Aorta (tissue), 5 donors: ENCODE measurements at places on chromosomes 6 and 20. TPM values are rescaled to one million over a fixed set of nuclear protein-coding genes. Genes with fewer than 3 reads are reported as not detected.

Gene PTK6
- 0.19 TPM for total RNA-seq

Gene PIM1
- total RNA-seq = 54.2 TPM

Gene PRDM13
- not detected for total RNA-seq

Gene SLC22A7
- not detected for total RNA-seq

Gene KLHDC3
- total RNA-seq = 61.7 TPM

Gene MYCT1
- 20.1 TPM for total RNA-seq

Gene CDH22
- total RNA-seq = not detected

Gene MYBL2
- total RNA-seq = 0.94 TPM

Gene TNF
- 0.66 TPM for total RNA-seq

Gene MBOAT1
- 7.4 TPM for total RNA-seq

Gene NRSN1
- not detected for total RNA-seq

Gene FLRT3
- 0.49 TPM for total RNA-seq

Gene PSORS1C2
- total RNA-seq = not detected

Gene OSBPL2
- total RNA-seq = 71.3 TPM

Gene PDRG1
- total RNA-seq = 5.6 TPM

Gene REM1
- total RNA-seq = 13.9 TPM

Gene CDSN
- not detected for total RNA-seq

Gene PLEKHG1
- total RNA-seq = 62.7 TPM

Gene PLG
- total RNA-seq = not detected

- no peak for DNase-seq
- no peak overlapping the region for H3K27ac ChIP-seq
- no peaks in the 10 kb centered on the region for H3K27me3 ChIP-seq
- no peaks in the 10 kb centered on the region for H3K4me1 ChIP-seq
Measured at GRCh38 chr20:1951436-1952115, 42.3 kb downstream of the PDYN start.

- no peaks in the 10 kb centered on the region for H3K4me1 ChIP-seq
- DNase-seq = no peak
- H3K4me3 ChIP-seq = no peak overlapping the region
- no peaks in the 10 kb centered on the region for H3K27me3 ChIP-seq
Measured at GRCh38 chr6:87393026-87393622, 14.6 kb upstream of the CFAP206 start.

DNA sequence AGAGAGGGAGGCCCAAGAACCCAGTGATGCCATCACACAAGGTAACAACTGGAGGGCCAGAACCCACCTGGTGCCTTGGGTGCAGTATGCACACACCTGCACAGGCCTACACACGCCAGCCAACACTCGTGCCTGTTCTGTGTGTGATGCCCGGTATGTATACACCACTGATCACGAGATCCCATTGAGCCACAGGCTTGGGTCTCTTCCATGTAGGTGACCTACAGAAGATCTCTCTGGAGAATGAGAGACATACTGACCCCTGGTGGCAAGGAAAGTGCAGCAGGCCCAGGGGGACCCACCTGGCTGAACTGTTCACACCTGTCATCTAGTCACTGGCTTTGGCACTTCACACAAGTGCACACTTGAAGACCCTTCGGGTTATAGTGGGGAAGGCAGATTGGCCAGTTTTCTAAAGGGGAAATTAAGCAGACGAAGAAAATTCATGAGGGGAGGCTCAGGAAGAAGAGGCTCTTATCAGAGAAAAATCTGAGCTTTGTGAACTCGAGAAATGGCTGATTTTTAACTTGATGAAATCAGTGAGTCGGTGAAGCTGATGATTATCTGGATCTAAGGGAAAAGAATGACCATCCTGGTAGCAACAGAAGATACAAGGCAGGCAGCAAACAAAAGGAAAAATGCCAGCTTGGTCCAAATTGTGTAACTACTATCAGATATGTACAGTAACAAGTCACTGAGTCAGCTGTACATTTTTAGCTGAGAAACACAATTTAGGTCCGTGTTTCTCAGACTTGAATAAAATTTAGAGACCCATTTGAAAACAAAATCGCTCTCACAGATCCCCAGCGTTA lies 69.1 kb upstream of the PBOV1 start:
- no peak overlapping the region for H3K4me3 ChIP-seq
- no peaks in the 10 kb centered on the region for H3K4me1 ChIP-seq
- H3K27ac ChIP-seq = no peak overlapping the region
- DNase-seq = no peak
- no peaks in the 10 kb centered on the region for H3K27me3 ChIP-seq

GRCh38 chr6:20432692-20433091 lies 31.0 kb downstream of the E2F3 start:
- DNase-seq = no peak
- no peak overlapping the region for H3K4me3 ChIP-seq
- H3K4me1 ChIP-seq = no peaks in the 10 kb centered on the region
- no peaks in the 10 kb centered on the region for H3K27me3 ChIP-seq

DNA sequence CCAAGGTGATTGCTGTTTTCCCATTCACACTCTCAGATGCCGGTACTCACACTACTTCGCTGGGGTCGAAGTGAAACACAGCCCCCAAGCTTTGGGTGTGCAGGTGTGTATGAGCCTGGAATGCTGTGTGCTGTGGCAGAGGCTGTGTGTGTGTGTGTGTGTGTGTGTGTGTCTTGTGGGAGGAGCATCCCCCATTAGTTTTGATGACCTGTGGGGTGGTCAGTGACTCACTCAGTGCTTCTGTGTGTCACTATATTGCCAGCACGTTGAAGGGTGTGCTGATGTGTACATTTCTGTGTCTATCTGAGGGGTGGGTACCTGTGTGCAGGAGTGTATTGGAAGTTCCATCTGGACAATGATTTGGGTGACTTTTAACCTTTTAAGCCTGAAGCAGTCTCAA lies 5.0 kb upstream of the SLC12A5 start:
- peaks cover 1% of the 10 kb centered on the region for H3K27me3 ChIP-seq
- H3K27ac ChIP-seq = no peak overlapping the region
- H3K36me3 ChIP-seq = no peaks in the 10 kb centered on the region
- H3K4me1 ChIP-seq = no peaks in the 10 kb centered on the region
- H3K4me3 ChIP-seq = no peak overlapping the region
- no peak for DNase-seq

GRCh38 chr6:53565886-53566285 lies 21.0 kb upstream of the GCLC start:
- no peak overlapping the region for H3K27ac ChIP-seq
- no peak for DNase-seq
- no peaks in the 10 kb centered on the region for H3K36me3 ChIP-seq

DNA sequence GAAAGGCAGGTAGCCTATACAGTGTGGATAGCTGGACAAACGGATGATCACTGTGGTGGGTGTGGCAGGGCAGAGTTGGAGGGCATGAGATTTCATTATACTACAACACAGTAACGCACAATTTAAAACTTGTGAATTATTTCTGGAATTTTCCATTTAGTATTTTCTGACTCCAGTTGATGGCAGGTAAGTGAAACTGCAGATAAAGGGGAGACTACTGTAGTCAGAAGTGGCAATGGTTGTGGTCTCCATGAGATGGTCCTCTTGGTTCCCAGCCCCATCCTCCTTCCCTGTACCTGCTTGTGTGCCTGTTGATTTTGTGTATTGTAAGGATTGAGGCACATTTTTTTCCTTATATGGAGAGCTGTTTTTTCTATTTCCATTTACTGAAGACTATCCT lies 22.5 kb upstream of the SCAF8 start:
- no peaks in the 10 kb centered on the region for H3K27me3 ChIP-seq
- H3K4me1 ChIP-seq = peaks cover 4% of the 10 kb centered on the region
- no peak overlapping the region for H3K27ac ChIP-seq
- DNase-seq = no peak
- H3K36me3 ChIP-seq = no peaks in the 10 kb centered on the region

DNA sequence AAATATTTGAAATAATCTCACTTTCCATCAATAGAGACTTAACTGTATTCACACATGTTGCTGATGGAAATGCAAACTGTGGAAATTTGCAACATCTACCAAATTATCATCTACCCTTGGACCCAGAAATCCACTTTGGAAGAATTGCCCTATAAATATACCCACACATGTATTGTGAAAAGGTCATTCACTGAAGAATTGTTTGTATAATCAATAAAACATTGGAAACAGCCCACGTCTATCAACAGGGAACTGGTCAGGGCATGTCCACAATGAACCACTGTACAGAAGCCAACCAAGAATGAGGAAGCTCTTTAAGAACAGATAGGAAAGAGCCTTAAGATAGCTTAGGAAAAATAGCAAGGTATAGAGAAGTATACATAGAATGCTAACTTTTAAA lies 36.2 kb downstream of the PXDC1 start:
- no peaks in the 10 kb centered on the region for H3K36me3 ChIP-seq
- no peak for DNase-seq
- H3K27ac ChIP-seq = no peak overlapping the region
- no peaks in the 10 kb centered on the region for H3K4me1 ChIP-seq
- no peak overlapping the region for H3K4me3 ChIP-seq

DNA sequence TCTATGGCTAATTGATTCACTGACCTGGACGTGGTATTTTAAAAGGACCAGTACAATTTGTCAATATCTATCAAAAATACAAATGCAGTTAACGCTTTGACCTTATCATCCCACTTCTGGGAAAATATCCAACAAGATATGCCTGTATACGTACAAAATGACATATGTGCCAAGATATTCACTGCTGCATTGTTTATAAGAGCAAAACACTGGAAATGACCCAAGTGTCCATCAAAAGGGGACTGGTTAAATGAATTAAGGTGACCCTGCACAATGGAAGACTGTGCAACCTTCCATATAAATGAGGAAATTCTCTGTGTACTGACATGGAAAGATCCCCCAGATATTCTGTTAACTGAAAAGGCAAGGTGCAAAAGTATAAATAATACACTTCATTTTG lies 13.9 kb downstream of the TRAM2 start:
- no peaks in the 10 kb centered on the region for H3K36me3 ChIP-seq
- H3K4me3 ChIP-seq = no peak overlapping the region
- no peak for DNase-seq
- H3K4me1 ChIP-seq = peaks cover 5% of the 10 kb centered on the region
- no peaks in the 10 kb centered on the region for H3K27me3 ChIP-seq
- no peak overlapping the region for H3K27ac ChIP-seq

DNA sequence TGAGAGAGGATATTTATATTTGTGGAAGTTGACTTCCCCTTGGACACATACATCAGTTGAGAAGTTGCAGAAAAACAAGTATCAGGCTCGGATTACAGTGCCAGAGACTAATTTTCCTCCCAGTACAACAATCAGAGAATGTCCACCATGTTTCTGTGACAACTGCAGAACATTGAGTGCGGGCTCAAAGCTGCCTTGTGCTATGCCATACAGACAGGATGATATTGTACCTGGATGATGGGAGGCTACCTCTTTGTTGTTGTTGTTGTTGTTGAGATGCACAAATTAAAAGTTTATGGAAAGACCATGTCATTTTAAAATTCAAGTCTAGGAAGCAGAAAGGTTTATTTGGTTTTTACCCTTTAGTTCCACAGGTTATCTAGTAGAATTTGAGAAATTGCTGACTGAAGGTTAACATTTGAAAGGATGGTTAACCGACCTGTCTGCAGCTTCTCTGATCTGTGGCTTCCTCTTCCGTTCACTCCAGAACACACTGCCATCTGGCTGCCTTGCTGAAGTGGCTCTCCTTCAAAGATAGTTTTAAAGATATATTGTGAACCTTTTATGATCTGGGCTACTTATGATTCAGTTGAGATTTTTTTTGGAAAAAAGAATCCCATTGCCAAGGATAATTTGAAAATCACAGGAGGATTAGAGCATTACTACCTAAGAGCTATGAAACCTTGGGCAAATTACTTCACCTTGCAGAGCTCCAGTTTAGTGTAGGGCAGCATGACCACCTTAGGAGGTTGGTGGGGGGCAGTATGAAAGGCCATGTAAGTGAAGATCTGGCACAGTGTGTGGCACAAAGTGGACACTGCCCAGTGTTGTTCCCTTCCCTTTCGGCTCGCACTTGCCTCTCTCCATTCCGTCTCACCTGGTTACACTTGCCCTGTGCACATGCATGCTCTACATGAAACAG lies 15.9 kb downstream of the TMEM200A start:
- no peak for DNase-seq
- no peak overlapping the region for H3K27ac ChIP-seq
- H3K36me3 ChIP-seq = no peaks in the 10 kb centered on the region
- no peaks in the 10 kb centered on the region for H3K4me1 ChIP-seq
- no peak overlapping the region for H3K4me3 ChIP-seq

GRCh38 chr6:29762781-29763214 lies 39.6 kb downstream of the HLA-F start:
- H3K36me3 ChIP-seq = no peaks in the 10 kb centered on the region
- H3K4me3 ChIP-seq = no peak overlapping the region
- no peak overlapping the region for H3K27ac ChIP-seq
- H3K4me1 ChIP-seq = no peaks in the 10 kb centered on the region
- H3K27me3 ChIP-seq = no peaks in the 10 kb centered on the region

GRCh38 chr6:158411998-158412397 lies 99.7 kb downstream of the TULP4 start:
- H3K27me3 ChIP-seq = no peaks in the 10 kb centered on the region
- H3K27ac ChIP-seq = no peak overlapping the region
- DNase-seq = no peak
- H3K4me1 ChIP-seq = peaks cover 2% of the 10 kb centered on the region

- no peaks in the 10 kb centered on the region for H3K4me1 ChIP-seq
- no peaks in the 10 kb centered on the region for H3K36me3 ChIP-seq
- no peak overlapping the region for H3K4me3 ChIP-seq
- DNase-seq = no peak
Measured at GRCh38 chr20:20012541-20012940, 4.6 kb upstream of the NAA20 start.

GRCh38 chr6:112041535-112041934 lies 12.4 kb upstream of the CCN6 start:
- no peak for DNase-seq
- H3K4me3 ChIP-seq = no peak overlapping the region
- no peaks in the 10 kb centered on the region for H3K36me3 ChIP-seq
- peaks cover 3% of the 10 kb centered on the region for H3K4me1 ChIP-seq
- H3K27me3 ChIP-seq = no peaks in the 10 kb centered on the region

DNA sequence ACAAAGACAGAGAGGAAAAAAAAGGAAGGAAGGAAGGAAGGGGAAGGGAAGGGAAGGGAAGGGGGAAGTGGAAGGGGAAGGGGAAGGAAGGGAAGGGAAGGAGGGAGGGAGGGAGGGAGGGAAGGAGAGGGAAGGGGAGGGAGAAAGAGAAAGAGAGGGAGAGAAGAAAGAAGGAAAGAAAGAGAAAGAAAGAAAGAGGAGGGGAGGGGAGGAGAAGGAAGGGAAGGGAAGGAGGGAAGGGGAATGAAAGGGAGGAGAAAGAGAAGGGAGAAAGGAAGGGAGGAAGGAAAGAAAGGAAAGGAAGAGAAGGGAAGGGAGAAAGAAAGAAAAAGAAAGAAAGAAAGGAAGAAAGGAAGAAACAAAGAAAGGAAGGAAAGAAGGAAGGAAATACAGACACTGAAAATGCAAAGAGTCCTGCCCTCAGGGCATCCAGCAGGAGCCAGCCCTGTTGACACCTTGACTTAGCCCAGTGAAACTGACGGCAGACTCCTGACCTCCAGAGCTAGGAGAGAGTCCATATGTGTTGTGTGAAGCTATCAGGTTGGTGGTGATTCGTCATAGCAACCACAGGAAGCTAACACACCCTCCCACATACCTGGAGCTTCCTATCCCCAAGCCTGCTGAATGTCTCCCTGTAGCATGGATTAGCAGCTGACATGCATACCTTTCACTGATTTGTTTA lies 58.7 kb upstream of the SULF2 start:
- no peaks in the 10 kb centered on the region for H3K36me3 ChIP-seq
- no peak overlapping the region for H3K27ac ChIP-seq
- no peaks in the 10 kb centered on the region for H3K4me1 ChIP-seq
- H3K27me3 ChIP-seq = no peaks in the 10 kb centered on the region
